Lung microvascular endothelial cell (primary cell): ENCODE measurements at places on chromosomes 16 and 17.

DNA sequence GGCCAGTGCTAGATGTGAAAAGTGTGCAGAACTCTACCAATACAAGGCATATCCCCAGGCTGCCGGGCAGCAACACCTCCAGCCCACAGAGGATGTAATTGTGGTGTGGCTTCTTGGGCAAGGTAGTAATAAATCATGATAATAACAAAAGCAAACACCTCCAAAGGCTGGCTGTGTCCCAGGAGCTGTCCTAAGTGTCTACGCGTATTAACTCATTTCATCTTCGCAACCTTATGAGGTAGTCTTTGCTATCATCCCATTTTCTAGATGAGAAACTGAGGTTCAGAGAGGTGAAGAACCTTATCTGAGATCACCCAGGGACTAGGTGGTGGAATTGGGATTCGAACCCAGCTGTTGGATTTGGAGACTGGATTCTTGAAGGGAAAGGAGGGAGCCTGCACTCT lies 5.3 kb downstream of the PDK2 start:
- DNase-seq, result no peak

GRCh38 chr16:48535831-48536613 lies 74.0 kb downstream of the N4BP1 start:
- DNase-seq, result no peak

GRCh38 chr17:42877037-42877436 lies 23.6 kb upstream of the G6PC1 start:
- DNase-seq, result no peak

DNA sequence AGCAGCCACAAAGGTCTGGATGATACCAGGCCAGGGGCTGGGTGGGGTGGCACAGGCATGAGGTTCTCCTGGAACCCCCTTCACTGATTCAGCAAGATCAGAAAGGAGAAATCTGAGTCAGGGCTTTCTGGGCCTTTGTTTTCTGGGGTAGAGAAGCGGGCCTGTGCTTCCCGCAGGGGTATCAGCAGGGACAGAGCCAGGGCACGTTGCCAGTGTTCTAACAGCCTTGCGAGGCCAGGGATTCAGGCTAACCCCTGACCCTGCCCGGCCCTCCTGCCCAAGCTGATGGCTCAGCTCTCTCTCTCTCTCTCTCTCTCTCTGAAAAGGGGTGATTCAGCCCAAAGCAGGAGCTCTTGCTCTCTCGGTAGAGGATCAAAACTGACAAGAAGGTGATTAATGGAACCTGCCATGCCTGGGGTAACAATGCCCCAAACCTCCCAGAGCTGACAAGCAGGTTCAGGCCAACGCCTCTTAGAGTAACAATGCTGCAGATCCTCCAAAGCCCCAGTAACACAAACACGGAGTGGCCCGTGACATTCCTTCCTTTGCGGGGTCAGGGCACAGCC lies 2.0 kb upstream of the KRT13 start:
- DNase-seq, result no peak

DNA sequence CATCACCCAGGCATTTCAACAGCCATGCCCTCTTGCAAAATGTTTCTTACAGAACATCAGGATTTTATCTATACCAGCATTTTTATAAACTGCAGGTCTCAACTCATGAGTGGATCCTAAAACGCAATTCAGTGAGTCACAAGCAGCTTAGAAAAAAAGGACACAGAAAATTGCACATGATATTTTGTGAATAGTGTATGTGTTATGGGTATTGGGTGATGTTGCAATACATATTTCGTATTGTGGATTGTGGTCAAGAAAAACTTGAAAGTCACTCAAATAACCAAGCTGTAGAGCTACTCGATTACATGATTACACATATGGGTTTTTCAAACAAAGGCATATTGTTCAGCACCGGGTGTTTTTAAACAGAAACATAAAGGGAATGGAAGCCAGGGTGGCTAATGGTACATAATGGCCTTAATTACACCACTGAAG lies 1.4 kb downstream of the WIPI1 start:
- DNase-seq, result no peak

- DNase-seq, result no peak
Observed at GRCh38 chr16:78836802-78837491, 737.5 kb downstream of the WWOX start.

DNA sequence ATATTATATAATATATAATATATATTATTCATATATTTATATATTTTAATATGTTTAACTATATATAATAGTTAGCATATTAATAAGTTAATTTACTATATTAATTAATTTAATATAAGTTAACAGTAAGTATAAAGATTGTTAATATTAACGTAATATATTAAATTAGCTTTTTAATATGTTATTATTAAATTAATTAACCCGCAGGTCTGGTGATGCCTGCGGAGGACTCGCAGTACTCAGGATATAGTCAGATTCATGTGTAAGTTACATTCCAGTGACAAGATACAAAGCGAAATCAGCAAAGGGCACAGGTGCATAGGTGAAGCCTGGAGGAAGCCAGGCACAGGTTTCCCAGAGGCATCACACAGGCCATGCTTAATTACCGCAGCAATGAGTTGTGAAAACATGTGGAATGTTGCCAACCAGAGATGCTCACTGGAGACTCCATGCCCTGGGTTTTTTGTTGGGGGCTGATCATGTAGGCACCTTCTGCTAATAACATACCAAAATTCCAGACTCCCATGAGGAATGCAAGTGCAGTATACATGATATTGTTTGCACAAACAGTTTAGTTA lies 130.4 kb upstream of the MPHOSPH6 start:
- DNase-seq, result no peak

DNA sequence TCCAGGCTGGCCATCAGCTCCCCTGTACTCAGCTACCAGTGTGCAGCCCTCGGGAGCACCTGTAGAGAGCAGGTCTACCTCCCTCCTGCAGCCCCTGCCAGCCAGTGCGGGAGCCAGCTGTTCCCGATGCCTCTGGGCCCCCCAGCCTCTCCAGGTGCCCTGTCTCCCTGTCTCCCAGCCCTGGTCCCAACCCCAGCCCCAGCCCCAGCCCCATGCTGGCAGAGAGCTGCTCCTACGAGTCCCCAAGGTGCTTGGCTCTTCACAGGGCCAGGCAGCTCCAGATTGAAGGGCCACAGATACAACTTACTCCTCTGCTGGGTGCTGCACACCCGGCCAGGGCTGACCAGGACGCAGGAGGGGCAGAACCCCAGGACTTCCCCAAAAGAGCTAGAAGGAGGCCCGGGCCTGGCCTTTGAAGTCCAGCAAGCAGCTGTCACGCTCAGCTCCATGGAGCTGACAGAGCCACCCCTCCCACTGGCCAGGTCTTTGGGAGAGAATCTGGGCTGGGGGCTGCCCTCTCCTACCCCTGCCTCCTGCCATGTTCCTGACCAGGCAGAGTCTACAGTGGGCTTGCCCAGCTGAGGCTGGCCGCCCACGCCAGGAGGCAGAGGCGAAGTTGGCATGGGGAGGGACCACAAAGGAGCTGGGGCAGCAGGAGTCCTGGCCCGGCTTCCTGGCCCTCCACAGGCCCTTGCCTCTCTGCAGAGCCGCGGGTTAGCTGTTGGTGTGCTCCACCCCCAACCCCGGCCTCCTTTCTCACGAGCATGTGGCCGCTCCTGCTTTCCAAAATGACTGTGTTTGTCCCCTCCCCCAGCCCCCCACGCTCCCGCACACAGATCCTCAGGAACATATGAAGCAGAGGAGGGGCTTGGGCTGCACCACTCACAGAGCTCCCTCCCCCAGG lies 9.5 kb upstream of the ADAM11 start:
- DNase-seq, result no peak

DNA sequence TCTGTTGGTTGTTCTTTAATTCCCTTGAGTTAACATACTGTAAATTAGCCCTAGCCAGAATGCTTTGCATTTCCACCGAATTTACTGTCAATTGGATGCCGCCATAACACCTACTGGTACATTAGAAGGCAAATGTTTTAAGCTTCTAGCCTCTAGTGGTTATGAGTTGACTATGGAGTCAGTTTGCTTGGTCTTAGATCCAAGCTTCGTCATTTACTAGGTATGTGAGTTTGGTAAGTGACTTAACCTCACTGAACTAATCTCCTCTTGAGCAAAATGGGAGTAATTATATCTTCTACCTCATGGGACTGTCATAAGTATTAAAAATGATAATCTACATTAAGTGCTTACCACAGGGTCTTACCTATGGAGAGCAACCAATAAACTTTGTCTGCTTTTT lies 20.4 kb upstream of the CDH11 start:
- DNase-seq, result no peak

DNA sequence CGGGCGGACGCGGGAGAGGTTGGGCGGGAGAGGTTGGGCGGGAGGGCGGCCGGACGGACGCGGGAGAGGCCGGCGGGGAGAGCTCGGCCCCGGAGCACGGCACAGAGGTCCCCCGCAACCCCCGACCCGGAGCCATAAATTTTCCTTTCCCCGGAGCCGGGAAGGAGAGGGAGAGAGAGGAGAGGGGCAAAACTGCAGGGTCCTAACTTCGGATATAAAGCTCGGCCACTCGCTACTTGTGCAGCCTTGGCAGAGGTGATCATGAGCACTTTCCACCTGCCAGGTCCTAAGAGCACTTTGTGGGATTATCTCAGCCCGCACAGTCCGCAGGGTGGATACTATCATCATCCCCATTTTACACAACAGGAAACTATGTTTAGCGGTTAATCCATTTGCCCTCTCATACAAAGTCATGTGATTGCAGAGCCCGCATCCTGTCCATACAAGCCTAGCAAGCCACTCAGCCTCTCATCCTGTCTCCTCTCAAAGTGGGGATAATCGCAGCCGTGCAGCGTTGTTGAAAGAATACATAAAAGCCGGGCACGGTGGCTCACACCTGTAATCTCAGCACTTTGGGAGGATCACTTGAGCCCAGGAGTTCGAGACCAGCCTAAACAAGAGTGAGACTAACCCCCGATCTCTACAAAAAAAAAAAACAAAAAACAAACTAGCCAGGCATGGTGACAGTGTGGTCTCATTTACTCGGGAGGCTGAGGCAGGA lies 780 bp upstream of the DCAKD start:
- DNase-seq, result peak; percentile 65

- DNase-seq, result no peak
Observed at GRCh38 chr17:20225162-20226115, 216.3 kb downstream of the SPECC1 start.

DNA sequence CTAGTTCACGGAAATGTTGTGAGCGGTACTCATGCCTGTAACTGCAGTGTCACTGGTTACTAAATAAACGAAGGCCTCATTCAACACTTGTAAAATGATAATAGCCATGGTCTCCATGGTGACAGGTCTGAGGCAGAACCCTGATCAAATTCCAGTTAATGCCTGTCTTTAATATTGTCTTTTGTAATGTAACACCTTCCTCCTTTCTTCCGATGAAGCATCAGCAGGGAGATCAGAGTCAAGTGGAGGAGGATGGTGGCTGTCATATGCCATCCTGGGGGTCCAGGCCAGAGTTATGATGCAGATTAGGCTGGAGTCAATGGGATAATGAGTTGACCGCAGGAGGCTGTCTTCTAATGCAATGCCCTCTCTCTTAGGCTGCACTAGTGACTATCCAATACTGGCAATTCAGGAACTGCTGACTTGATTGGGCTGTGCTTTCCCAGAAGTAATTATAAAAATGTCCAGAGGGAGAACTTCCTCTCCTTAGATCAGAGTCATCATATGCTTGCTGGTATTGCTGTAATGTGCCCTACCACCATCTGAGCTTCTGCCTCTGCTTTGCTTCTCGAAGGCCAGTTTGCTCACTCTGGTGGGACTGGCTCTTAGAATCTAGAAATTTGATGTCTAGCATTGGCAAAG lies 419.1 kb downstream of the CA10 start:
- DNase-seq, result no peak

GRCh38 chr16:47055136-47055885 lies 81.8 kb upstream of the DNAJA2 start:
- DNase-seq, result no peak

GRCh38 chr17:41103896-41104295 lies 1.3 kb upstream of the KRTAP4-9 start:
- no peak for DNase-seq

- no peak for DNase-seq
Observed at GRCh38 chr17:27573971-27574525, 56.9 kb upstream of the LGALS9 start.

- no peak for DNase-seq
Observed at GRCh38 chr17:78853926-78854394, 13.3 kb upstream of the USP36 start.

DNA sequence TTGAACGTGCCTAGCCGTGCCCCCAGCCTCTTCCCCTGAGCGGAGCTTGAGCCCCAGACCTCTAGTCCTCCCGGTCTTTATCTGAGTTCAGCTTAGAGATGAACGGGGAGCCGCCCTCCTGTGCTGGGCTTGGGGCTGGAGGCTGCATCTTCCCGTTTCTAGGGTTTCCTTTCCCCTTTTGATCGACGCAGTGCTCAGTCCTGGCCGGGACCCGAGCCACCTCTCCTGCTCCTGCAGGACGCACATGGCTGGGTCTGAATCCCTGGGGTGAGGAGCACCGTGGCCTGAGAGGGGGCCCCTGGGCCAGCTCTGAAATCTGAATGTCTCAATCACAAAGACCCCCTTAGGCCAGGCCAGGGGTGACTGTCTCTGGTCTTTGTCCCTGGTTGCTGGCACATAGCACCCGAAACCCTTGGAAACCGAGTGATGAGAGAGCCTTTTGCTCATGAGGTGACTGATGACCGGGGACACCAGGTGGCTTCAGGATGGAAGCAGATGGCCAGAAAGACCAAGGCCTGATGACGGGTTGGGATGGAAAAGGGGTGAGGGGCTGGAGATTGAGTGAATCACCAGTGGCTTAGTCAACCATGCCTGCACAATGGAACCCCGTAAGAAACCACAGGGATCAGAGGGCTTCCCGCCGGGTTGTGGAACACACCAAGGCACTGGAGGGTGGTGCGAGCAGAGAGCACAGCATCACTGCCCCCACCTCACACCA lies 724 bp downstream of the GAA start:
- peak; percentile 40 for DNase-seq

- DNase-seq, result peak; percentile 94
Observed at GRCh38 chr17:28946239-28946638, 5.1 kb downstream of the PHF12 start.

DNA sequence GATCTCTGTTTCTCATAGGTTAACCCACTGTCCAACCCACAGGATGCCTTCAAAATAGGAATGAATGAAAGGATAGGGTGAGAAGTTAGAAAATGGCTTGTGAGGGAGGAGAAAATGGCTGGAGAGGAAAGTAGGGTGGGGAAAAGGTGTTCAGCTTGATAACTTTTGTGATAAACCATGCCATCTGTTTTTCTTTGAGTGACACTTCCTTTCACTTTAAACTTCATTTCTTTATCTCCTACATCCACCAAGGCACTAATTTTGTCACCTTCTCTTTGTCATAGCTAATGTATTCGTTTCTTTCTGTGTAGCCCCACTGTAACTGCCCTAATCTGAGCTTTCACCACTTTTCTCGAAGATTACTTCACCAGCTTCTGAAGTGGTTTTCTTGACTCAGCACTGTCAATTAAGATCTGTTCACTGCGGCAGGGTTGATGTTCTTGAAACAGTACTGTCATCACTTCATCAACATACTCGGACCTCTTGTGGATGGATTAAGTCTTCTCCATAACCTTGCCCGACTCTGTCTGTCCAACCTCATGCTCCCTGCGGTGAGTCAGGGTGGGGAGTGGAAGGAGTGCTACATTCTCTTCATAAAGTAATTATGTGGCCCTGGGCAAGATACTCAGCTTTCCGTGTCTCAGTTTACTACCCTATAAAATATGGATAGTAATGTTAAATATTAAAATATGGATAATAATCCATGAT lies 5.5 kb upstream of the KRT10 start:
- DNase-seq, result no peak
